RWPE2 (cell line): ENCODE measurements at places on chromosomes 12 and 14.

- DNase-seq: no peak
- no peak overlapping the region for H3K27ac ChIP-seq
- no peak overlapping the region for H3K4me3 ChIP-seq
- H3K27me3 ChIP-seq: no peaks in the 10 kb centered on the region
- H3K4me1 ChIP-seq: no peaks in the 10 kb centered on the region
Measured at GRCh38 chr12:73589220-73589619, 948.4 kb upstream of the ATXN7L3B start.

DNA sequence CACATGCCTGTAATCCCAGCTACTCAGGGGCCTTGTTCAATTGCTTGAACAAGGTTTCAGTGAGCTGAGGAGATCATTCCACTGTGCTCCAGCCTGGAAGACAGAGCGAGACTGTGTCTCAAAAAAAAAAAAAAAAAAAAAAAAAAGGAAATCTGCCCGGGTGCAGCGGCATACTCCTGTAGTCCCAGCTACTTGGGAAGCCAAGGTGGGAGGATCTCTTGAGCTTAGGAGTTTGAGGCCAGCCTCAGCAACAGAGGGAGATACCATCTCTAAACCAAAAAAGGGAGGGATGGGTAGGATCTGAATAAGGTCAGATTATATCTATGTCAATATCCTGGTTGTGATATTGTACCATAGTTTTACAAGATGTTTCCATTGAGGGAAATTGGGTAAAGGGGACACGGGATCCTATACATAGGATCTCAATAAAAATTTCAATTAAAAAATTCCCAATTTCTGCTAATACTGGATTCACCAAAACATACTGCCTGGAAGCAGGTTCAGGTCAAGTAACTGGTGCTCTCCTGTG lies 76.4 kb downstream of the BORCS5 start:
- no peak overlapping the region for H3K27ac ChIP-seq
- no peak overlapping the region for H3K4me3 ChIP-seq
- H3K4me1 ChIP-seq: peaks cover 37% of the 10 kb centered on the region
- no peaks in the 10 kb centered on the region for H3K27me3 ChIP-seq

DNA sequence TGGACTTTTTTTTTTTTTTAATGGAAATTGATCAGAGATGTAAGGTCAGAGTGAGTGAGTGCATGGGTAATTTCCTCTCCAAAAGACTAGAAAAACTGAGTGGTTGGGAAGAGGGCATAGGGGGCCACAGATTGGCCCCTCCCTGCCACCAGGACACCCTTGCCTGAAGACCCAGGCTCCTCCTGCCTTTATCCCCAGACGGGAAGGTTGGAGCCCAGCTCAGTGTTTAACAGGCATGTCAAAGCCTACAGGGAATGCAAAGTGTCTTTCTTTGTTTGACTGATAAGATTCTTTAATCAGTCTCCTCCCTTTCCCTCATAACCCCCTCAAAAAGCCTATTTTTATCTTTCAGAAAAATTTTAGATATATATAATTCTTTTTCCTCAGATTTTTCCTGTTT lies 50.3 kb downstream of the IRAK3 start:
- H3K27me3 ChIP-seq: no peaks in the 10 kb centered on the region
- H3K4me1 ChIP-seq: no peaks in the 10 kb centered on the region
- no peak for DNase-seq
- no peaks in the 10 kb centered on the region for H3K36me3 ChIP-seq
- no peak overlapping the region for H3K4me3 ChIP-seq
- H3K27ac ChIP-seq: no peak overlapping the region

DNA sequence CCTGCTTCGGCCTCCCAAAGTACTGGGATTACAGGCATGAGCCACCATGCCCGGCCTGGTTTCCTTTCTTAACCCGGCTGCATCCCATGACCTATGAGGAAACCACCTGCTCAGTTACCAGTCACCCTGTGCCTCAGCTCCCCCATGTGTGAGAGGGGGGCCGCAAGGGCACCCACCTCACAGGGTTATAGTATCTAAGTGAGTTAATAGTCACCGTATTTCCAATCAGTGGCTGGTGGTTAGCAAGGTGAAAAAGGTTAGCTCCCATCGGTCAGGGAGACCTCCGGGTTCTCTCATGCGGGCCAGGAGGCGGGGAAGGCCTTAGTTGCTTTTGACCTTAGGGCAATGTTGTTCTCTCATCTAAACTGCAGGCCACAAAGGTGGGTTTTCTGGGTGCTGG lies 6.7 kb downstream of the LRP1 start:
- H3K27me3 ChIP-seq: no peaks in the 10 kb centered on the region
- 0 out of 2 replicates have a peak, but pooled peaks cover 7% of the 10 kb centered on the region for H3K36me3 ChIP-seq
- no peaks in the 10 kb centered on the region for H3K4me1 ChIP-seq
- no peak overlapping the region for H3K27ac ChIP-seq

DNA sequence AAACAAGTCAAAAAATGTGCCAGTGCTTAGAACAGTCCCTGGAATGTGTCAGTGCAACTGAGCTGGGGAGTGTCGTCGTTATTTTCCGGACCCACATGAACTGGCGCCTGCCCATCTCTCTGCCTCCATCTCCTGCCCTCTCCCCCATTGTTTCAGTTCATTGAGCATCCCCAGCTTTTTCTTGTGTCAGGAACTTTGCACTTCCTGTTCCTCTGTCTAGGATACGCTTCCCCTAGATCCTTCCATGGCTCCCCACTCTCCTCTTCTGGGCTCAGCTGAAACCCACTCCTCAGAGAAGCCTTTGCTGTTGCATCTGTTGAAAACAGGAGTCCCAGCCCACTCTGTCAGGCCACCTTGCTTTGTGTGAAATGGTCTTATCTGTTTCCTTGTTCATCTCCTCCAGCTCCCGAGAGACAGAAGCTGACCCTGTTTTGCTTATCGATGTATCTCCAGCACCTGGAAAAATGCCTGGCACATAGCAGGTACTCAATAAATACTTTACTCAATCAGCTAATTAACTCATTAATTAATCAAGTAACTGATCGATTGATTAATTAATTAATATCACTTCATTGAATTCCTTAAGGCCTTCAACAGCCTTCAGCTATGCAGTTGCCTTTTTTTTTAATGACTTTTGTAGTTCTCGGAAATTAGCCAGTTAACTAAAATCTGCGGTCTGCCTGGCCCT lies 2.7 kb upstream of the SCARB1 start:
- no peak overlapping the region for H3K27ac ChIP-seq
- H3K27me3 ChIP-seq: no peaks in the 10 kb centered on the region
- no peak overlapping the region for H3K4me3 ChIP-seq
- peaks cover 23% of the 10 kb centered on the region for H3K4me1 ChIP-seq
- peaks cover 7% of the 10 kb centered on the region for H3K36me3 ChIP-seq

- H3K27ac ChIP-seq: no peak overlapping the region
- no peaks in the 10 kb centered on the region for H3K36me3 ChIP-seq
- H3K27me3 ChIP-seq: peaks cover 3% of the 10 kb centered on the region
- H3K4me3 ChIP-seq: no peak overlapping the region
- H3K4me1 ChIP-seq: no peaks in the 10 kb centered on the region
Measured at GRCh38 chr14:59677771-59678231, 101.2 kb upstream of the CCDC175 start.

- H3K27ac ChIP-seq: peak overlapping the region; percentile 96
- peaks cover 36% of the 10 kb centered on the region for H3K4me1 ChIP-seq
- DNase-seq: no peak
- no peak overlapping the region for H3K4me3 ChIP-seq
Measured at GRCh38 chr12:27984275-27984674, 11.7 kb upstream of the PTHLH start.

- no peak overlapping the region for H3K4me3 ChIP-seq
- no peak overlapping the region for H3K27ac ChIP-seq
- no peaks in the 10 kb centered on the region for H3K36me3 ChIP-seq
- peaks cover 17% of the 10 kb centered on the region for H3K27me3 ChIP-seq
- DNase-seq: no peak
Measured at GRCh38 chr12:85266356-85266755, 13.7 kb upstream of the ALX1 start.

GRCh38 chr12:59345406-59345805 lies 250.4 kb upstream of the SLC16A7 start:
- no peak overlapping the region for H3K27ac ChIP-seq
- no peak overlapping the region for H3K4me3 ChIP-seq
- no peaks in the 10 kb centered on the region for H3K27me3 ChIP-seq
- H3K36me3 ChIP-seq: no peaks in the 10 kb centered on the region
- H3K4me1 ChIP-seq: no peaks in the 10 kb centered on the region

DNA sequence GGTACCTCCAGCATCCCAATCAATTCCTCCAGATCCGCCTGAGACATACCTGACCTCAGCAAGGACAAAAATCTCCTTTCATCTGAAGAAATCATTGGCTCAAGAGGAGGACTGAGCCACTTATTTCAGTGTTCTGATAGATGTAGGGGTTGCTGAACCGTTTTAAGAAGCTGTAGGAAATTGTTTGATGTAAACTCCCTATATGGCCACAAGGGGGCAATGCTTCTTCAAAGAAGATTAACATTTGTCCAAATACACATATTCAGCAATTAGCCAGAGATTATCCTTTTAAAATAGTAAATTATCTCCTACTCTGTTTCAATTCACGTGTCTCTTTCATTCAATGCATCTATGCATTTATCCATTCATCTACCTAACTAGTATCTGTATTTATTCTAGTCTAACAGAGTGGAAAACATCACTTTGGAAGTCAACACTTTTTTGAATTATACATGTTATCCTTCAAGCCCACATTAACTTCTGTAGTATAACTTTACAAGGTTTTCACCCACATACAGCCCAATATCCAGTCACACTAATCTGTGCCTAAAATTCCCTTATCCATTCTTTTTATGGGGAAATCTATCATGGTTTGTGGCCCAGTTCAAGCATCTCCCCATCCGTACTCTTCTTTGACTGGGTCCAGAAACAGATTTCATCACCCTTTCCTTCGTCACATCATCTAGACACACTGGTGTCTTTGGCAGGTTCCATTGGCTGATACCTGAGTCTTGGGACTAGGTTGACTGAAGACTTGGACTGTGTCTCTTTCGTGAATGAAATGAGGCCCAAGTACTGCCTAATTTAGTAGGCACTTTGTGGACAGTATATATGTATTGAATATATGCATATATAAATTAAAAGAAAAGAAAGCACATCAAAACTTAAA lies 411.0 kb upstream of the OR4E1 start:
- peaks cover 37% of the 10 kb centered on the region for H3K27me3 ChIP-seq
- H3K4me3 ChIP-seq: no peak overlapping the region
- H3K4me1 ChIP-seq: peaks cover 6% of the 10 kb centered on the region
- H3K36me3 ChIP-seq: no peaks in the 10 kb centered on the region
- H3K27ac ChIP-seq: no peak overlapping the region
- no peak for DNase-seq

DNA sequence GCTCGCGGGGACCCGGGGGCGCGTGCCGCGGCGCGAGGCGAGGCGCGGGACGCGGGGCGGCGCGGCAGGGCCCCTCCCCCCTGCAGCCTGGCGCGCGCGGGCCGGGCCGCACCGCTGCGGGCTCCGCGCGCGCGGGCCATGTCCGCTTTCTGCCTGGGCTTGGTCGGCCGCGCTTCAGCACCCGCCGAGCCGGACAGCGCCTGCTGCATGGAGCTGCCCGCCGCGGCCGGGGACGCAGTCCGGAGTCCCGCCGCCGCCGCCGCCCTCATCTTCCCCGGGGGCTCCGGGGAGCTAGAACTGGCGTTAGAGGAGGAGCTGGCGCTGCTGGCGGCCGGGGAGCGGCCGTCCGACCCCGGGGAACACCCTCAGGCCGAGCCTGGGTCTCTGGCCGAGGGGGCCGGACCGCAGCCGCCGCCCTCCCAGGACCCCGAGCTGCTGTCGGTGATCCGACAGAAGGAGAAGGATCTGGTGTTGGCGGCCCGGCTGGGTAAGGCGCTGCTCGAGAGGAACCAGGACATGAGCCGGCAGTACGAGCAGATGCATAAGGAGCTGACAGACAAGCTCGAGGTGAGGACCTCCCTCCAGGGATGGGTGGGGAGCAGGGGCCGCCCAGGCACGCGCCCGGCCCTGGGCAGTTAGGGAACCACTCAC lies 820 bp downstream of the BICDL1 start:
- peak; percentile 78 for DNase-seq
- no peaks in the 10 kb centered on the region for H3K36me3 ChIP-seq
- peaks cover 4% of the 10 kb centered on the region for H3K4me1 ChIP-seq
- H3K27ac ChIP-seq: peak overlapping the region; percentile 54
- peak overlapping the region; percentile 66 for H3K4me3 ChIP-seq

- peaks cover 15% of the 10 kb centered on the region for H3K36me3 ChIP-seq
- DNase-seq: no peak
- no peak overlapping the region for H3K4me3 ChIP-seq
- no peak overlapping the region for H3K27ac ChIP-seq
Measured at GRCh38 chr12:106845902-106846301, 71.4 kb downstream of the RIC8B start.

DNA sequence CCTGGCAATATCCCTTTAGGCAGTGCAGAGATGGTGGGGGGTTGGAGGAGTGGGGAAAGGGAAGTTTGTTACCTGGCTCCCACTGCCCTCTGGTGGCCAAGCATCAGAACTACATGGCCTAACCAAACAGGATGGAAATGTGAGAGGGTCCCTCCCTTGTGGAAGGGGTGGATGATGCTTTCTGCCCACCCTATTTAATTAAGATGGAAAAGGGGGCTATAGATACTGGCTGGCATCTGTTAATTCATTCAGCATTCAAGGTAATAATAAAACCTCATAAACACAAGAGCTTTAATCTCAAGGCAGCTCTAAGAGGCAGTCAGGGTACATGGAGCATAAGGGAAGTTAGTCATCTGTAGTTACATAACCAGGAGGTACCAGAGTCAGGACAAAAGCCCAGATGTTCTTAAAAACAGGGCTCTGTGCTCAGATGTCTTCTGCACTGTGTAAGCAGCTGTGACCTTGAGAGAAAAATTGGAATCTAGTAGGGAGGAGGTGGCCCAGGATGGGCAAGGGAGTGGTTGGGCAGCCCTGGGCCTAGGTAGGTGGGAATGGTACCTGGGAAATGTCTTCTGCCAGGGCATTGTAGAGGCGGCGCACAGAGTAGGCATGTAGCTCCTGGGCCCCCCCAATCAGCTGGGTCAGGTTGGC lies 4.6 kb downstream of the AP1G2 start:
- H3K27me3 ChIP-seq: no peaks in the 10 kb centered on the region
- H3K36me3 ChIP-seq: peaks cover 78% of the 10 kb centered on the region
- H3K27ac ChIP-seq: no peak overlapping the region
- peaks cover 2% of the 10 kb centered on the region for H3K4me1 ChIP-seq
- no peak for DNase-seq

- no peaks in the 10 kb centered on the region for H3K27me3 ChIP-seq
- no peaks in the 10 kb centered on the region for H3K4me1 ChIP-seq
- peak; percentile 30 for DNase-seq
Measured at GRCh38 chr12:109738209-109738608, 24.6 kb downstream of the FAM222A start.

GRCh38 chr12:55068416-55069010 lies 48.7 kb downstream of the NEUROD4 start:
- no peak overlapping the region for H3K4me3 ChIP-seq
- DNase-seq: no peak
- H3K36me3 ChIP-seq: no peaks in the 10 kb centered on the region
- H3K27ac ChIP-seq: no peak overlapping the region
- H3K27me3 ChIP-seq: peaks cover 18% of the 10 kb centered on the region

- no peaks in the 10 kb centered on the region for H3K27me3 ChIP-seq
- H3K4me1 ChIP-seq: peaks cover 21% of the 10 kb centered on the region
- H3K4me3 ChIP-seq: no peak overlapping the region
- peaks cover 49% of the 10 kb centered on the region for H3K36me3 ChIP-seq
- DNase-seq: no peak
- H3K27ac ChIP-seq: no peak overlapping the region
Measured at GRCh38 chr12:124493809-124494750, 73.3 kb downstream of the NCOR2 start.
